ENCODE measurements at places on chromosomes 5 and 9.

GRCh38 chr9:15570769-15571168 lies 17.9 kb downstream of the CCDC171 start:
- no peak for DNase-seq

GRCh38 chr9:70112981-70113380 lies 69.3 kb downstream of the MAMDC2 start:
- DNase-seq: no peak

- DNase-seq: no peak
Measured at GRCh38 chr9:78697618-78698017, 400.7 kb downstream of the PSAT1 start.

- no peak for DNase-seq
Measured at GRCh38 chr5:59259237-59259636, 634.3 kb downstream of the PDE4D start.

- DNase-seq: no peak
Measured at GRCh38 chr5:35103637-35104299, 56.0 kb upstream of the AGXT2 start.

GRCh38 chr5:86885489-86886230 lies 267.9 kb downstream of the COX7C start:
- no peak for DNase-seq

DNA sequence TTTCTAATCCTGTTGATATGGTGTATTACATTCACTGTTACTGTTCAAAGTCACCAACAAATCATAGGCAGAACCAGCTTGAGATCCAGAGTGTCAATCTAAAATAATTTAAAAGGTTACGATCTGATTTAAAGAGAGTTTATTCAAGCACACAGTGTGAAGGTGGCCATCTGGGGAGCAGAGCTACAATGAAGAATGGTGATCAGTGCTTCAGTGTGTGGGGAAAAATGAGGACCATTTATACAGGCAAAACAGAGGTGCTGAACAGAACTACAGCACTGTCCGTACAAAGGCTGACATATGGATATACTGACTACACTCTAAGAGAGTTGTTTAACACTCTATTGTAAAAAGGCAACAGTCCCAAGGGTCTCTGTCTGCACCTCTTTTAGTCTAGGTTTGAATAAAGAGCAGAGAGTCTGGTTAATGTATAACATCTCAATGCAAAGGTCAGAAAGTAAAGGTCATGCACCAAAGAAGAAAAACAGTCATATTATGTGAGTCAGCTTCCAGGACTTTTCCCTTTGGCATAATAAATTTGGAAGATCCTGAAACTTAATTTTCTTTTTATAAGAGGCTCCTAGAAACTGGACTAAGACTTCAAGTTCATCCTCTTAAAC lies 29.7 kb upstream of the TDRD7 start:
- DNase-seq: no peak

DNA sequence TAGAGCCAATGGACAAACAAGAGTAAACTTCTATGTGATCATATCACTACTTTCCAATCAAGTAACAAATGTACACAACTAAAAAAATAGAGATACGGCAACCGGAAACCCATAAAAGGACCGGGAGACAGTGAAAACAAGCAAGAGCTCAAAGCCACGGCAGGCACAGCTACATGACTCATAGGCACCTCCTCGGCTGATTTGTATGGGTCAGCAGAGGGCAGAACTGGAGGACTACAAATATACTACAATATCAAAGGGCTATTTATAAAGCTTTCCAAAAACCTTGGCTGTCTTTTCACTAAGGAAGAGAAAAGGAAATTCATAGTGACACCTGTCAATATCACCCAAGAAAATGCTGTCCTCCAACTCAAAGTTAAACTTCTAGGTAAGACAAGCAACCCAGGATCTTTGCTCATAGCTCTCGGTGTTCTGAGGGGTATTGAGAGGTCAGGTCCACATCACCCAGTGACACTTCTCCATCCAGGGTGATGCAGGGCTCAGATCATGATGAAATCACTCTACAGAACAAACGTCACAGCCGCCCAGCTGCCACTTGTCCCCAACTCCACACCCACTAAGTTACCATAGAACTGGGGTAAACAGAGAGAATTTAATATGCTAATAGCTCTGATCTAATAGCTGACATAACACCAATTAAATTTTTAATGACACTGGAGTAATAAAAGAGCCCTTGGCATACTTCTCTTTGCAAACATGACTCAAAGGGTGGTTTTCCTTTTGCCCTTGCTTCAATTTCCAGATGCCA lies 41.3 kb downstream of the PFDN1 start:
- DNase-seq: no peak

DNA sequence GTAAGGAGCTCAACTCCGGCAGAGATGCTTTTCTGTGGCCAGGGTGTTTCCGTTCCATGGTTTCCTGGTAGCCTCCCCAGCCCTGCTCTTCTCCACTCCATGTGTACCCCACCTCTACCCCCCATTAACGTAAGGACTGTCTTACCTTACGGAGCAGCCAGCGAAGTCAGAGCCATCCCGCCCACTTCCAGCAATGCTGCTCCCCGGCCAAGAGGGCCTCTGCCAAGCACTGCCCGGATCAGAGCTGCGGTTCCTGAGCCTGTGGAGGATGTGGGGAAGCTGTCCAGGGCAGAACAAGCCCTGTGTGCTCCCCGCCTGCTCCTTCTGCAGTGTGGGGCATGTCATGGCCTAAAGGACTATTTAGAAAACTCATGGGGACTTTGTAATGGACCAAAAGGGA lies 261.2 kb downstream of the GADD45G start:
- no peak for DNase-seq

GRCh38 chr5:56126487-56127179 lies 106.5 kb downstream of the ANKRD55 start:
- DNase-seq: no peak

All from activated gamma-delta T cell (primary cell).